Prostate gland (tissue), 2 donors: ENCODE measurements at places on chromosomes 4 and X.

GRCh38 chr4:176440698-176441097, 120.9 kb downstream of the SPCS3 start:
- no peak for DNase-seq

- DNase-seq: no peak
Observed at GRCh38 chr4:113732-114131, 10.6 kb upstream of the ZNF718 start.

DNA sequence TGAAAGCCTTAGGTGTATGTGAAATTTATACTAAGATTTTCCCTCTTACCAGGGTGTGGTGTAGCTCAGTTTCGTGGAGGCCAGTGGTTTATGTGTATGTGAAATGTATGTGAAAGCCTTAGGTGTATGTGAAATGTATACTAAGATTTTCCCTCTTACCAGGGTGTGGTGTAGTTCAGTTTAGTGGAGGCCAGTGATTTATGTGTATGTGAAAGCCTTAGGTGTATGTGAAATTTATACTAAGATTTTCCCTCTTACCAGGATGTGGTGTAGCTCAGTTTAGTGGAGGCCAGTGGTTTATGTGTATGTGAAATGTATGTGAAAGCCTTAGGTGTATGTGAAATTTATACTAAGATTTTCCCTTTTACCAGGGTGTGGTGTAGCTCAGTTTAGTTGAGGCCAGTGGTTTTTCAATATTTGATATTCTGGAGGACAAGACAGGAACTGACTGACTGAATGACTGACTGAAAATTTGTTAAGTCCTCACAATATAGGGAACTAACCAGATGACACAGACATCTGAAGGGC, 143.7 kb downstream of the NEXMIF start:
- DNase-seq: no peak

- DNase-seq: no peak
Observed at GRCh38 chrX:107861056-107861455, 35.4 kb downstream of the MID2 start.

DNA sequence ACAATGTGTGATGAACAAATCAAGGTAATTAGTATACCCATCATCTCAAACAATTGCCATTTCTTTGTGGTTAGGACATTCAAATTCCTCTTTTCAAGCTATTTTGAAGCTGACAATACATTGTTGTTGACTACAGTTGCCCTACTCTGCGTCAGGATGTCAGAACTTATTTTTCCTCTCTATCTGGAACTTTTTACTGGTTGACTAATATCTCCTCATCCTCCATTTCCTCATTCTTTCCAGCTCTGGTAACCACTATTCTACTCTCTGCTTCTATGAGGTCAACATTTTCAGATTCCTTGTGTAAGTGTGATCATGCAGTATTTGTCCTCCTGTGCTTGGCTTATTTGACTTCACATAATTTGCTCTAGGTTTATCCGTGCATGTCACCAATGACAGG, 240.5 kb upstream of the HS3ST1 start:
- no peak for DNase-seq

DNA sequence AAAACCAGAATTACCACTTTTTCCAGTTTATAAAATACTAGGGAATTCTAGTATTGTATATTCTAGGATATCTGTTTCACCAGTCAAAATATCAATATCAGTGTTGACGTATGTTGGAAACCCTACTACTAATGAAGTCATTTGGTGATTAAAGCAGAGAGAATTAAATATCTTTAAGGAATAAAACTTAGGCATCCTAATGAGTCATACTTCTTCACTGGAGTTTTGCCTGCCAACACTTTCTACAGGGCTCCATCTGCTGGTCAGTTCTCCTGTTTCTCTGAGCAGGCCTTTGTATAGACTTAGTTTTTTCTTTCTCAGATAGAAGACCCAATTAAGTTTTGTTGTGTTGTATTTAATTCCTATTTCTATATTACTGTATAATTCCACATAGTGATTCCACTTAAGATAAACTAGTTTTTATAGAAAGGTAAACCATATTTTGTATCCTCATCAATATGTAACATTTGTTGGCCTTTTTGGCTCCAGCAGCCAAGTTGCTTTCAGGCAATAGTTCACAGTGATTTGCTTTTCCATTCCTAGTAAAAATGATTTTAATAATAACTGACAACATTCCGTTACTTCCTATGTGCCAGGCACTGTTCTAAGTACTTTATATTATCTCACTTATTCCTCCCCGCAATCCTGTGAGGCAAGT, 3.5 kb downstream of the AP1AR start:
- peak; percentile 80 for DNase-seq

GRCh38 chr4:183503497-183504063, 1.3 kb upstream of the ING2 start:
- no peak for DNase-seq

DNA sequence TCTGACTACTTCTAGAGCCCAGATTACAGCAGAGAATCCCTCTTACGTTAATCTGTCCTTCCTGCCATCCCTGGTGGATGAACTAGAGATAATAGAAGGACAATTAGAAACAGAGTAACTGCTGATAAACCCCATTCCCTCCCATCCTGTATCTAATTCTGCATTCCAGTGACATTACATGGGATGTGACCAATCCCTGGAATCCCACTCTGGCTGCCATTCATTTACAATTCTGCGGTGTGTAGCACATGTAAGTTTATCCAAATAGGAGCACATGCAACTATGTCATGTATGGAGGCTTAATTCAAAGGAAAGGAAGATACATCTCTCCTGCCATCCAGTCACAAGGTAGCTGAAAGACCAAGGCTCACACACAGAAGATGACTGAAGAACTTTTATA, 339.5 kb downstream of the GPAT3 start:
- DNase-seq: no peak

DNA sequence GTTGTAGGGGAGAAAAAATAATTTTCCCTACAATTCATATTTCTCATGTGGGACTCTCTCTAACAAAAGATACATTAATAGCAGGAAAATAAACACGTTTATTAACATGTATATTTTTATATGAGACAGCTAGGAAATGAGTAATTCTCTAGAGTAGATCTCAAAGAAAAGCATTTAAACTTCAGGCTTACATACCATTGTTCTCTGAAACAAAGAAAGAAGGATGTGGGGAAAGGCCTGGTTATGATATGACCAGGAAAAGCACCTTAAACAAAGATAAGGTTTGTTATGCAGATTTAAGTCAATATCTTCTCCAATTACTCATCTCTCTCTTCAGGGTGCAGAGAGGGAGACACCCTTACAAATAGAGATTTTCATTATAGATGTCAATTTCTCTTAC, 131.3 kb downstream of the SLC7A11 start:
- no peak for DNase-seq

DNA sequence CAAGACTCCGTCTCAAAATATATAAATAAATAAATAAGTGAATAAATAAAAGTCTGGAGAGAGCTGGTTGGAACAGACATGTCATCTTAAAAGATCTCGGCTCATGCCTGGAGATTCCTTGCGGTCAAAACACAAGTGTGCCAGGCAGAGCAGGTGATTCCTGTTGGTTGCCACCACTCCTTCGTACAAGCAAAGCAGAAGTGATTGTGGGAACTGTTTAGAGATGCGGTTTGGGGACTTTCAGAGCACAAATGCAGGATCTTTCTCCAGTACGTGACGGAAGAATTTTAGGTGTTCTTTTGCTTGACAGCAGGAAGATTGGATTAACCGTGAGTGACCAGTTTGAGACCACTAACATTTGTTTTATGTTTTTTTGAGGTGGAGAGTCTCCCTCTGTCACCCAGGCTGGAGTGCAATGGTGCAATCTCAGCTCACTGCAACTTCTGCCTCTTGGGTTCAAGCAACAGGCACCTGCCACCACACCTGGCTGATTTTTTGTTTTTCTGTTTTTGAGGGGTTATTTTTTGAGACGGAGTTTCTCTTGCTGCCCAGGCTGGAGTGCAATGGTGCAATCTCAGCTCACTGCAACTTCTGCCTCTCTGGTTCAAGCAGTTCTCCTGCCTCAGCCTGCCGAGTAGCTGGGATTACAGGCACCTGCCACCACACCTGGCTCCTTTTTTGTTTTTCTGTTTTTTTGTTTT, 2.8 kb upstream of the CRLF2 start:
- no peak for DNase-seq

- peak; percentile 19 for DNase-seq
Observed at GRCh38 chrX:74925225-74926088, at the start of gene NEXMIF. Gene NEXMIF, minus strand, starts transcription at chrX:74925452.

GRCh38 chrX:11423362-11423818, 130.2 kb downstream of the AMELX start:
- no peak for DNase-seq

DNA sequence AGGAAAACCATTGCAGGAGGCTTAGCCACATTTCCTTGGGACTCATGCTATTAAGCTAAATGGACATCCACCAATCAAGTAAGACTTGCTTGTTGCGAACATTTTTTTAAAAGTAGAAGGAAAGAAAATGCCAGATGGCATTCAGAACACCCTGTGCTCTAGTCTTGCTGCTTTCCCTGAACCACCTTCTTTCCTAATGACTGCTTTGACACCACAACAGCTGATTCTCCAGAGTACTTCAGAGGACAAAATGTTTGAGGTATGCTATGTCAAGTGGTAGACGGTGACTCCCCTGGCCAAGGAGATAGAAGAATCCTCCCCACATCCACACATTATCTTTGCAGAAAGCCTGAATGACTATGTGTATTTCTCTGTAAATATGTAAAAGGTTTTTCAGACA, 65.4 kb downstream of the ANK2 start:
- DNase-seq: no peak

GRCh38 chr4:119238068-119238722, 25.7 kb downstream of the USP53 start:
- no peak for DNase-seq

GRCh38 chr4:171676555-171677215, 136.5 kb upstream of the GALNTL6 start:
- no peak for DNase-seq
